ENCODE measurements at places on chromosomes 6 and 20.

- no peak for DNase-seq
Observed at GRCh38 chr20:49186535-49187329, 1.4 kb downstream of the STAU1 start.

DNA sequence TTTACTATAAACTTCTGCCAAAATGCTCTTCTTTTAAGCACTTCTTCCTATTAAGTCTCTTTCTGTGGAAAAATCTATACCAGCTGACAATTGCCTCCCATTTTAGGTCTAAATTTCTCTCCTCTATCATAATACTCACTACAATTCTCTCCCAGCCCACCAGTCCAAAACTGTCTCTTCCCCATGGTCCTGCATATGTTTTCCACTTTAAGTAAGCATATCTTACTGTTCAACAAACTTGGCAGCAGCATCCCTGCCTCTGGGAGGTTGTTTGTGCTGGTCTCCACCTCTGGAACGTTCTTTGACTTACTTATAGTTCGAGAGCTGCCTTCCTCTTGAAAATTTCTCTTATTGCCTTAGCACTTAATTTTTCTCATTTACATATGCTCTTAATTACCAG is 180.5 kb downstream of the COL12A1 start:
- DNase-seq, result no peak

- DNase-seq, result no peak
Observed at GRCh38 chr6:26311385-26312095, 53.5 kb upstream of the BTN3A2 start.

DNA sequence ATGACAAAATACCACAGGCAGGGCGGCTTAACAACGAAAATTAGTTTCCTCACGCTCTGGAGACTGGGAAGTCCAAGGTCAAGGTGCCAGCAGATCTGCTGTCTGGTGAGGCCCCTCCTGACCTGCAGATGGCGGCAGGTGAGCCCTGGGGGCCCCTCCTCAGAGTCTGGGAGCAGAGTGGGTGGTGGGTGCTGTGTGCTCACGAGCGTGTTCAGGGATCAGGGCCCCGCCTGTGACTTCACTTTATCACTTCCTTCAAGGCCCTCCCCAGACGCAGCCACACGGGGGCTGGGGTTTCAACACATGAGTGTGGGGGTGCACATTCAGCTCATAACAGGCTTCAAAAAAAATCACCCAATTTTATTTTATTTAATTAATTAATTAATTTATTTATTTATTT is 39.3 kb downstream of the SLC2A4RG start:
- no peak for DNase-seq

DNA sequence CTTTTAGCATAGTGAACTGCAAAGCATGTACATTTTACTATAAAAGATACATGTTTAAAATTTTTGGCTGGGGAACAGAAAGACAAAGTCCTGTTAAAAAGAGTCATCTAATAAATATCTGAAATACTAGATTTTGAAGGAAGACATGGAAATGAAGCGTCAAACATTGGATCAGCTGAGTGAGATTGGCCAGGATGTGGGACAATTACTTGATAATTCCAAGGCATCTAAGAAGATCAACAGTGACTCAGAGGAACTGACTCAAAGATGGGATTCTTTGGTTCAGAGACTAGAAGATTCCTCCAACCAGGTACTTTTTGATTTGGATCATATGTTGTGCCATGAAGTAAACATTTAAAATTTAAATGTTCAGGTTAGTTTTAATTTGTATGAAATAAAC is 162.3 kb downstream of the UTRN start:
- DNase-seq, result no peak

GRCh38 chr6:142195862-142196541 is 48.9 kb downstream of the VTA1 start:
- no peak for DNase-seq

DNA sequence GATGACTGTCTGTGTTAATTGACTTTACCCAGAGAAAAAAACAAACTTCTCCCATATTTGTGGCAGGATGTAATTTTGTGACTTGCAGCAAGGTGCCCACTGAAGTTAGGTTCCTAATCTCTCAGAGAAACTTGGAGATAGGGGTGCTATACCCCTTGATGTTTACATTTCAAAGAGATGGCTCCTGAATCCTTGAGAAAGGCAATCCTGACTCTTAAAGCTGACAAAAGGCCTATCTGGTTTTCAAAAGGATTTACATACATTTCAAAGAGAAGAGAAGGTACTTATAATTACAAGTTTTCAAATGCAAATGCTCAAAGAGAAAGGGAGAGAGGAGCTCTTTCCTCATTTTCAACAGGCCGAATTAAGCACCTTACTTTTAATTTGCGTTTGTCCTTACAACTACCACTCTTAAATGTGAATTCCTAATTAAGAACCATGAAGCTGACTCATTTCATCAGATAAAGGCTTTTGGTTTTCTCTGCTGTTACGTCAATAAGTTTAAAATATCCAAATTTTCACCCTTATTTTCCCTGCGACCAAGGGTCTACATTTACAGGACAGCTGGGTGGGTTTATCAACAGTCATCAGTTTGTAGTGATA is 711.8 kb upstream of the MAP3K7 start:
- DNase-seq, result no peak

DNA sequence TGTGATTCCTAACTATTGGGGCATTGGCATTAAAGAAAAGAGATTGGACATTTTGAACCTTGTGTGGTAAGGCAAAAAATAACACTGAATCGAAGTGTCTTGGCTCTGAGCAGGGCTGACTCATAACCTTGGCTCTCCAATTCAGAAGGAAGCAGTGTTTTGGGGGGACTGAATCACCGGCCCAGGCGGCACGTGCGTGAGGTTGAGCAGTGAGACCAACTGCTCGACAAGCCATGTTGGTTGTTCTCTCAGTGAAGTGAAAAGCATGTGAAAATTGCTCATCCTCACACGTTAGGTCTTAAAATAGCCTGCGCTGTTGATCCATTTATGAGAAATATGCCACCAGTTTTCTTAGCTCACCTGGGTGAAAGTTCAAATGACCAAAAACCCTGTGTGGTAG is 137.8 kb upstream of the SPACA1 start:
- no peak for DNase-seq

DNA sequence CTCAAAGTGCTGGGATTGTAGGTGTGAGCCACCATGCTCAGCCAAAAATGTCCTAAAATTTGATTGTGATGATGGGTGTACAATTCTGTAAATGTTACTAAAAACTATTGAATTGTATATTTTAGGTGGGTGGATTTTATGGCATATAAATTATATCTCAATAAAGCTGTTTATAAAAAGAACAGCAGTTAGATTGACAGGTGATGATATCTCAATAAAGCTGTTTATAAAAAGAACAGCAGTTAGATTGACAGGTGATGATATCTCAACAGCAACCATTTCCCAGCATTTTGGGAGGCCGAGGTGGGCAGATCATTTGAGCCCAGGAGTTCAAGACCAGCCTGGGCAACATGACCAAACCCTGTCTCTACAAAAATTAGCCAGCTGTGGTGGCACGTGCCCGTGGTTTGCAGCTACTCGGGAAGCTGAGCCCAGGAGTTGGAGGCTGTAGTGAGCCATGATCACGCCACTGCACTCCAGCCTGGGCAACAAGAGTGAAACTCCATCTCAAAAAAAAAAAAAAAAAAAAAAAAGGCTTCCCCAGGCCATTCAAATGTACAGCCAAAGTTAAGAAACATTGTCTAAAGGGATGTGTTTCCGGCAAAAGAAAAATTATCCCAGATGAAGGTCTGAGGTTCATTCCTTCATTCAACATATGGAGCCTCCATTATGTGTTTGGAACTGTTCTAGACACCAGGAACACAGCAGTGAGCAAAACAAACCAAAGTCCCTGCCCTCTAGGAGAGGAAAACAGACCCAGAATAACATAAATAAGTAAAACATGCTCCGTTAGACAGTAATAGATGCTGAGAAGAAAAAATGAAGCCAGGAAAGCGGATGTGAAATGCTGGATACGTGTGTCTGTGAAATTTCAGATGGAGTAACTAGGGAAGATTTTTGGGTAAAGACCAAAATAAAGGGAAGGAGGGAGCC is 1.6 kb upstream of the RBCK1 start:
- no peak for DNase-seq

- no peak for DNase-seq
Observed at GRCh38 chr6:11161031-11161956, 49.8 kb upstream of the ERVFRD-1 start.

DNA sequence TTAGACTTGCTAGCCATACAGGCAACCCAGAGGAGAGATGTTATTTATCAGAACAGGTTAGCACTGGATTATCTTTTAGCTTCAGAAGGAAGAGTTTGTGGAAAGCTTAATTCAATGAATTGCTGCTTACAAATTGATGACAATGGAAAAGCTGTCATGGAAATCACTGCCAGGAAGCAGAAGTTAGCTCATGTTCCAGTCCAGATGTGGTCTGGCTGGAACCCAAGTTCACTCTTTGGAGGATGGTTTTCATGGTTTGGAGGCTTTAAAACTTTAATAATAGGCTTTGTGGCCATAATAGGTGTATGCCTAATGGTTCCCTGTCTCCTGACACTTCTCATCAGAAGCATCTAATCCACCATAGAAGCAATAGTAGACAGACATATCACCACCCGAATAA is 699.0 kb downstream of the PHF3 start:
- no peak for DNase-seq

DNA sequence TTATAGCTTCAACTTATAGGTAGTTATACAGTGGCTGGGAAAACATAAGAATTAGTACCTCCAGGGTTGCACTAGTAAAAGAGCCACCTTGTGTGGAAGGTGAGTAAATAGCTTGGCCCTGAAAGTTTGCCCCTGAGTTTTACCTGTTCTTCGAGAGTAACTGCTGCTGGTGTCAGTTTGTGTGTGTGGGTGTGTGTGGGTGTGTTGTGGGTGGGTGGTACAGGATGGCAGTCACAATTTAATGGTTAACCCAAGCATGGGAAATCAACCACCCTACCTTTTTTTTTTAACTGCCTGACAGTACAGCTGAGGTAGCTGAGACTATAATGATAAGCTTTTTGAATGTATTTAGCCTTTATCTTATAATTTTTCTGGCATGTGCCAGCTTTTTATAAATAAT is 137.3 kb downstream of the STXBP5 start:
- DNase-seq, result no peak

Data from esophagus squamous epithelium (tissue), 5 donors.